ENCODE measurements at places on chromosomes 2 and 18.

- no peak for DNase-seq
- no peaks in the 10 kb centered on the region for H3K36me3 ChIP-seq
- H3K4me1 ChIP-seq, result no peaks in the 10 kb centered on the region
- no peak overlapping the region for H3K4me3 ChIP-seq
Observed at GRCh38 chr2:97675430-97676113, 6.1 kb downstream of the C2orf92 start.

DNA sequence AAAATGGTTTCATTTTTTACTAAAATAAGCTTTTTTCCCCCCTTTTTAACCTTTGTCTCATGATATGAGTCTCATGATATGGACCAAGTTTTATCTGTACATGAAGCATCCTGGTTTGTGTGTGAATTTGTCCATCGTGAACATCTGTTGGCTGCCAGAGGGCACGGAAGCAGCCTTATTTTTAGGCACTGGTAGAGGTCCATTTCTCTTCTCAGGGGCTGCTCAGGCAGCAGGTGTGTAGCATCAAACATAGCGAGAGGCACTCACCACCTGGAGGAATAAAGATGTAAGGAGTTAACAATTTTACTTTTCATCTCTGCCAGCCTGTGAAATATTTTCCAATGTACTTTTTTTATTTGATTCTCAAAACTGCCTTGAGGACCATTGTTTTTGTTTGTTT is 134.5 kb downstream of the RHBDD1 start:
- DNase-seq, result no peak
- no peaks in the 10 kb centered on the region for H3K27me3 ChIP-seq
- no peaks in the 10 kb centered on the region for H3K4me1 ChIP-seq
- H3K36me3 ChIP-seq, result no peaks in the 10 kb centered on the region
- H3K27ac ChIP-seq, result no peak overlapping the region

DNA sequence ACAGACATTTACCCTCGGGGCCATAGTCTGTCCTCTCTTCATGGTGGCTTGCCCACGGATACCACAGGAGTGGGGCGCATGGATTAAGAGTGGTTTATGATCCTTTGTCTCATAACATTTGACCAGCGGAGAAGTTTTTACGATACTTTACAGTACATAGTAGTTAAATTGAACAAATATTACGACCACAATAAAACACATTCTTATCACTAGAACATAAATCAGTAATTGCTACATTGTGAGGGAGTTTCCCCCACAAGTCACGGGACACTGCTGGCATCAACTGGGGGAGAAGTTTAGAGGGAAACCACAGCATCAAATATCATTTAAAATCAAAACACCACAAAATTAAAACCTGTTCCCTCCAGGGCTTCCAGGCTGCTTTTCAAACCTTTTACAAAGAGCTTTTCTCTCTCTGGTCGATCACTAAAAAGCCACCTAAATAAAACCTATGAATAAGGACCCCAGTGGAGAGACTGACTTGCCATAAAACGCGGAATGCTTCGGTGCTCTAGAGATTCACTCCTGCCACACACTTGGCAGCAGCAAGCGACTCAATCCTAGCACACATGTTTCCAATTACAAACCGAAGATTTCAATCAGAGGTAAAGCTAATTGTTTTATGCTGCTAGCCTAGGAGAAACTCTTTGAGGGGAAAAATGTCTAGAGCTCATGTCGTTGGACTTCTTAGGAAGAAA is 173.7 kb upstream of the HNRNPA3 start:
- DNase-seq, result no peak
- no peaks in the 10 kb centered on the region for H3K4me1 ChIP-seq
- peaks cover 6% of the 10 kb centered on the region for H3K27me3 ChIP-seq
- no peak overlapping the region for H3K4me3 ChIP-seq
- H3K36me3 ChIP-seq, result no peaks in the 10 kb centered on the region

- no peak overlapping the region for H3K4me3 ChIP-seq
- H3K36me3 ChIP-seq, result no peaks in the 10 kb centered on the region
- peaks cover 8% of the 10 kb centered on the region for H3K4me1 ChIP-seq
Observed at GRCh38 chr18:48673456-48673852, 134.6 kb downstream of the CTIF start.

DNA sequence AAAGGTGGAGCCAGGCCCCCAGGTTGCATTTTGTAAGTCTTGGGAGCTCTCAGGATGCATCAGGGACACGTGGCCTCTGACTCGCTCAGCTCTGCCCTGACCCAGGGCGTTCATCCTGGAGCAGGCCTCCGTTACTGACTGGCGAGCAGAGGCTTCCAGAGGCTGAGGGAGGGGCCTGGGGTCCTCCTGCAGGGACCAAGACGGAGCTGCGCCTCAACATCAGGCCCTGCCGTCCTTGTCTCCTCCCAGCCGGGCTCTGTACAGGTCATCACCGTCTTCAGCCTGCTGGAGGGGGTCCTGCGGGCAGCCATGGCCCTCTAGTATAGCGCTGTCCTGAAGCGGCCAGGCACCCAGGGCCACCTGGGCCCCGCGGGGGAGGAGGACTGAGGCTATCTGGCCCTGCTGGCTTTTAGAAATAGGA is 10.2 kb upstream of the ALPP start:
- no peaks in the 10 kb centered on the region for H3K36me3 ChIP-seq
- no peak overlapping the region for H3K4me3 ChIP-seq
- no peak for DNase-seq
- H3K27ac ChIP-seq, result no peak overlapping the region

DNA sequence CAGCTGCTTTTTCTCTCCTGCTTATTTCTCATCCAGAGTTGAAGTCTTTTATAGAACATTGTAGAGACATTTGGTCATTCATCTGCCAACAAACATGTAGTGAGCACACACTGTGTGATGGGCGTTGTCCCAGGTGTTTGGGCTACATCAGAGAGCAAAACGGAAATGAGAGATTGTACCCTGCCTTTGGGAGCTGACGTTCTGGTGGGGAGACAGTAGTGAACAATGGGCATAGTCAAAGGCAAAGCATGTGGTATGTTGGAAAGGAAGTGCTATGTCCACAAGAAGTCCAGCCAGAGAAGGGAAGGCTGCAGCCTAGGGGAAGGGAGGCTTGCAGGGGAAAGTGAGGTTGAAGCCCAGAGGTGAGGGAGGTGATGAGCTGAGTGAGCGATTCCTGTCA is 78.1 kb downstream of the PIEZO2 start:
- no peak overlapping the region for H3K27ac ChIP-seq
- no peaks in the 10 kb centered on the region for H3K27me3 ChIP-seq
- H3K4me1 ChIP-seq, result no peaks in the 10 kb centered on the region
- no peak for DNase-seq
- no peaks in the 10 kb centered on the region for H3K36me3 ChIP-seq
- H3K4me3 ChIP-seq, result no peak overlapping the region

DNA sequence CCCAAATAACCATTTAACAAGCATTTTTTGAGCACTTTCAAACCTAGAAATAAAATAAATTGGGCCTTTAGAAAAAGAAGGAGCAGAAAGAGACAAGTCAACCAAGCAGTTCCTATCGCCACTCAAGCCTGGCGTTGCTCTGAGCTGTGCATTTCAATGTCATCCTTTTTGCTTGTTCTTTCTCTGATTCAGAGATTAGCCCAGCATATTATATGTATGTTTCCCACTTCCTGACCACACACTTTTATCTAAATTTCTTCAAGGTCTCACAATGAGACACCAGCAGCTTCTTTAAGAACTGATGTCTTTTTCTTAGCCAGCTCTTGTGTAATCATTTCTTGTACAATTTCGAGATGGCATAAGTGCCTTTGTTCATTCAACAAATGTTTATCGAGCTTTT is 344.5 kb upstream of the ID2 start:
- no peak overlapping the region for H3K4me3 ChIP-seq
- no peak overlapping the region for H3K27ac ChIP-seq

GRCh38 chr2:205024822-205025518 is 479.7 kb downstream of the PARD3B start:
- H3K27me3 ChIP-seq, result no peaks in the 10 kb centered on the region
- DNase-seq, result peak; percentile 90
- H3K4me3 ChIP-seq, result peak overlapping the region; percentile 2
- no peaks in the 10 kb centered on the region for H3K36me3 ChIP-seq

GRCh38 chr2:212176151-212176550 is 362.5 kb downstream of the ERBB4 start:
- no peaks in the 10 kb centered on the region for H3K36me3 ChIP-seq
- H3K27ac ChIP-seq, result no peak overlapping the region
- no peaks in the 10 kb centered on the region for H3K27me3 ChIP-seq
- H3K4me3 ChIP-seq, result no peak overlapping the region

DNA sequence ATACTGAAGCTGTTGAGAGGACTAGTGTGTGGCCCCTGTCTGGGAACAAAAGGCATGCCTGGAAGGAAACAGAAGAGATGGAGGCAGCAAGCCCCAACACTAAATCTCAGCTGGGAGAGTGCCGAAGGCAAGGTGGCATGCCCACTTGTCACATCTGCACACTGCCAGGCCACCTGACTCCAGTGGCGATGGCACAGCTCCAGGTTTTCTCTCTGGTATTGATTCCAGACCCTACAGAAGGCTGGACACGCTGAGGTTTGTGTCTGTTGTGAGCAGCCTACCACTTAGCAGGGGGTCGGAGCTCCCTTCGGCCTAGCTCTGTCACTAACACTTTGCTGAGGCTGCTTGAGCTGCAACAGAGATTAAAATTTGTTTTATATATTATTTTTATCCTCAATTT is 307.3 kb downstream of the TDRD15 start:
- no peak for DNase-seq
- no peaks in the 10 kb centered on the region for H3K36me3 ChIP-seq
- H3K27me3 ChIP-seq, result no peaks in the 10 kb centered on the region
- H3K4me1 ChIP-seq, result no peaks in the 10 kb centered on the region
- no peak overlapping the region for H3K27ac ChIP-seq
- H3K4me3 ChIP-seq, result no peak overlapping the region

- no peaks in the 10 kb centered on the region for H3K36me3 ChIP-seq
- no peaks in the 10 kb centered on the region for H3K4me1 ChIP-seq
- H3K27ac ChIP-seq, result no peak overlapping the region
- no peak for DNase-seq
Observed at GRCh38 chr2:119282146-119282995, 58.7 kb downstream of the STEAP3 start.

GRCh38 chr18:34648269-34648985 is 61.7 kb upstream of the DTNA start:
- no peaks in the 10 kb centered on the region for H3K27me3 ChIP-seq
- no peak overlapping the region for H3K27ac ChIP-seq
- peaks cover 4% of the 10 kb centered on the region for H3K4me1 ChIP-seq
- H3K4me3 ChIP-seq, result no peak overlapping the region

GRCh38 chr2:104790901-104791495 is 62.9 kb upstream of the POU3F3 start:
- DNase-seq, result no peak
- no peaks in the 10 kb centered on the region for H3K27me3 ChIP-seq
- H3K4me1 ChIP-seq, result no peaks in the 10 kb centered on the region
- H3K4me3 ChIP-seq, result no peak overlapping the region

GRCh38 chr2:68391099-68391498 is 26.0 kb downstream of the PLEK start:
- no peak for DNase-seq
- peaks cover 4% of the 10 kb centered on the region for H3K36me3 ChIP-seq
- no peaks in the 10 kb centered on the region for H3K4me1 ChIP-seq
- H3K27ac ChIP-seq, result no peak overlapping the region
- no peaks in the 10 kb centered on the region for H3K27me3 ChIP-seq

GRCh38 chr2:106789185-106789584 is 96.8 kb downstream of the ST6GAL2 start:
- no peak overlapping the region for H3K27ac ChIP-seq
- H3K27me3 ChIP-seq, result no peaks in the 10 kb centered on the region
- H3K36me3 ChIP-seq, result no peaks in the 10 kb centered on the region
- H3K4me1 ChIP-seq, result no peaks in the 10 kb centered on the region
- no peak for DNase-seq

GRCh38 chr2:240060977-240061591 is 7.8 kb upstream of the OR6B3 start:
- H3K4me1 ChIP-seq, result no peaks in the 10 kb centered on the region
- no peak overlapping the region for H3K4me3 ChIP-seq
- peak; percentile 71 for DNase-seq
- H3K27me3 ChIP-seq, result no peaks in the 10 kb centered on the region

DNA sequence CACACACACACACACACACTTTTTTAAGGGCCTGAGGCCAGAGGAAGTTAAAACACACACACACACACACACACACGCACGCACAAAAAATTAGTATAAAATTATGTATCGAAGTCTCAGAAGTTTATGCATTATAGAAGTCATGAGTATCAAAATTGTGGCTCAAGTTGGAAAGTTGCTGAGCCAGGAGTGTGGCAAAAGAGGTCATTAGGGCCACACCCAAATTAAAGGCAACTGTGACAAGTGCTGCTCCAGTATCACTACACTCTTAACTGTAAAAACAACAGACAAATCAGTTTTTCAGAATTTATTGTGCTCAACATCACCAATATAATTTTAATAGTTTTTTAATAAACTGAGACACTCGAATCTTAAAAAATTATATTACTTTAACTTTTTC is 36.9 kb downstream of the YWHAQ start:
- no peak overlapping the region for H3K27ac ChIP-seq
- DNase-seq, result no peak
- no peak overlapping the region for H3K4me3 ChIP-seq
- H3K27me3 ChIP-seq, result no peaks in the 10 kb centered on the region
- H3K36me3 ChIP-seq, result no peaks in the 10 kb centered on the region
- peaks cover 40% of the 10 kb centered on the region for H3K4me1 ChIP-seq

GRCh38 chr2:26273501-26273900 is 28.8 kb downstream of the HADHB start:
- H3K36me3 ChIP-seq, result no peaks in the 10 kb centered on the region
- no peak for DNase-seq
- H3K4me3 ChIP-seq, result peak overlapping the region; percentile 14
- no peaks in the 10 kb centered on the region for H3K27me3 ChIP-seq

DNA sequence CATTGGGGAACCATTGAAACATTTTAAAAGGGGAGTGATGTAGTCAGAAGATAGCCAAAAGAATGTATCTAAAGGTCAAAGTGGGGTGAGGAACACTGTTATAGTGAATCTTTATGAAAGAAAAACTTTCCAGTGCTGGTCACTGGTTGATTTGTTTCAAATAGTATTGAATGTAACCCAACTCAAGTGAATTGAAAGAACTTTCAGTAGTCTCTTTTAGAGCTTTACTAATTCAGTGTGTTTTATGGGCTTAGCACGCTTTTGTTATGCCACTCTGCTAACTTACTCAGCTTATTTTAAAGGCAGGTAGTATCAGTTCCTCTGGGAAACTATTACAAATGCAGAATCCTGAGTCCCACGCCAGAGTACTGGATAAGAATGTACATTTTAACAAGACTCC is 57.3 kb downstream of the GTF2A1L start:
- H3K4me1 ChIP-seq, result no peaks in the 10 kb centered on the region
- H3K36me3 ChIP-seq, result no peaks in the 10 kb centered on the region
- no peak overlapping the region for H3K27ac ChIP-seq
- no peak for DNase-seq
- H3K4me3 ChIP-seq, result no peak overlapping the region

GRCh38 chr18:65567372-65567771 is 183.4 kb upstream of the CDH7 start:
- no peaks in the 10 kb centered on the region for H3K36me3 ChIP-seq
- no peaks in the 10 kb centered on the region for H3K27me3 ChIP-seq
- H3K27ac ChIP-seq, result no peak overlapping the region
- H3K4me1 ChIP-seq, result no peaks in the 10 kb centered on the region
- no peak overlapping the region for H3K4me3 ChIP-seq
